SK-N-SH (cell line): ENCODE measurements at places on chromosomes 3 and 15. TPM values are rescaled to one million over a fixed set of nuclear protein-coding genes. Genes with fewer than 3 reads are reported as not detected.

DNA sequence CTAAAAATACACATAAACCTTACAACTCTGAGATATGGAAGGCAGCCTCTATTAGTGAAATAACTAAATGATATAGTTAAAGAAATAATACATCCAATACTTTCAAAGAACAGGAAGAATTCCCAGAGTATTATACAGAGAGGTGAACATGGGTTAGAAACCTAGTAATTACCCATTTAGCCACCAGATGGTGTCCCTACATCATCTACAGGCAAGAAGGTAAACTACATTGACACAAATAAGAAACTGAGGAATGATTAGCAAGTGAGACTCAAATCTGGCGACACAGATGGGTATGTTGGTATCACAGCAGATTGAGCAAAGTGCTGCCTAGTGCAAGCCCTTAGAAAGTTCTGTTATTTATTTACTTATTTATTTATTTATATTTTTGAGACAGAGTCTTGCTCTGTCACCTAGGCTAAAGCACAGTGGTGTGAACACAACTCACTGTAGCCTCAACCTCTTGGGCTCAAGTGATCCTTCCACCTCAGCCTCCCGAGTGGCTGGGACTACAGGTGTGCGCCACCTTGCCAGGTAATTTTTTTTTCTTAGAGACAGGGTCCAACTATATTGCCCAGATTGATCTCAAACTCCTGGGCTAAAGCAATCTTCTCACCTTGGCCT lies 28.2 kb downstream of the NEK4 start:
- peak; percentile 41 for DNase-seq

DNA sequence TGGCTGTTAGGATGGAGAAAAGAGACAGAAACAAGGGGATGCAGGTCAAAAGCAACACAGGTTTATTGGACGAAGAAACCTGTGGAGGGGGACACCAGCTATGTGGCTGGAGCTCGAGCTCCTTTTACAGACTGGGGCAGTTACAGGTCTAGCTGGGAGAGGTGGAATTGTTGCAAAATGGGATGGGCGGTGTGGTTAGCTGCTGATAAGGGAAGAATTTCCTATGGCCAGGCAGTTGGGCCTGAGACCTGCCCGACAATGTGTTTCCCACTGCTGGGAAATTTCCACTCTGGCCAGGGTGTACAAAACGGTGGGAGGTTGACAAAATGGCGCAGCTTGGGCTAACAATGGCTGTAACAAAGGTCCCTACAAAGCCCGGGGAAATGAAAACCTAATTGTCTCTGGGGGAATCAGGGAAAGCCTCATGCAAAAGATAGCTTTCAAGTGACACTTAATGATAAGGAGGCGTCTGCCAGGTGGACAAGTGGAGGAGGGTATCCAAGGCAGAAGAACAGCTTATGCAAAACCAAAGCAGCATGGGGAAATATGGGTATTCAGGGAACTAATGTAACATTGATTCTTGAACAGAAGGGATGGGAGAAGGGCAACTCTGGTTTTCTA lies 137.4 kb upstream of the SGO1 start:
- DNase-seq: no peak

DNA sequence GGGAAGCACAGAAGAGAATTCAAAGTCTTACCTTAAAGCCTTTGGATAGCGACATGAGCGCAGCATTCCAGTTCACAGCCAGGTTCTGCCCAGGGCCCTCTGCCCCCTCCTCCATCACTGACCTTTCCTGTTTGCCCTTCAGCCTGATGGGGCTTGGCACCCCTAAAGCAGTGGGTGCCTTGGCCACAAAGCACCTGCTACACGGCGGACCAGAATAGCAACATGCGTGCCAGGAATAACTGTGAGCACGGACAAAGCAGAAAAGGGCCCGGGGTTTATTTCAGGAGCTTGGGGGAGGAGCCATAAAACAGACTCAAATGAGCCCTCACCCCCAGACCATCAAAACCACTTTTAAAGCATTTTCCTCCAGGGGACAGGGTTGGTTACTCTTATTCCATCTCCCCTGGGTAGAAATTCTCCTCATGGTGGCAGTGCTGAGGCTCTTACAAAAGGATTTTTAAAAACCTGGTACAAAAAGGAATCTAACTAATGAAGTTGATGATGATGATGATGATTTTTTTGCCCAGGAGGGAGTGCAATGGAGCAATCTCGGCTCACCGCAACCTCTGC lies 135.4 kb downstream of the KLF13 start:
- DNase-seq: no peak

- DNase-seq: no peak
These were observed 48.6 kb downstream of the WDR72 start for GRCh38 chr15:53710906-53711305.

DNA sequence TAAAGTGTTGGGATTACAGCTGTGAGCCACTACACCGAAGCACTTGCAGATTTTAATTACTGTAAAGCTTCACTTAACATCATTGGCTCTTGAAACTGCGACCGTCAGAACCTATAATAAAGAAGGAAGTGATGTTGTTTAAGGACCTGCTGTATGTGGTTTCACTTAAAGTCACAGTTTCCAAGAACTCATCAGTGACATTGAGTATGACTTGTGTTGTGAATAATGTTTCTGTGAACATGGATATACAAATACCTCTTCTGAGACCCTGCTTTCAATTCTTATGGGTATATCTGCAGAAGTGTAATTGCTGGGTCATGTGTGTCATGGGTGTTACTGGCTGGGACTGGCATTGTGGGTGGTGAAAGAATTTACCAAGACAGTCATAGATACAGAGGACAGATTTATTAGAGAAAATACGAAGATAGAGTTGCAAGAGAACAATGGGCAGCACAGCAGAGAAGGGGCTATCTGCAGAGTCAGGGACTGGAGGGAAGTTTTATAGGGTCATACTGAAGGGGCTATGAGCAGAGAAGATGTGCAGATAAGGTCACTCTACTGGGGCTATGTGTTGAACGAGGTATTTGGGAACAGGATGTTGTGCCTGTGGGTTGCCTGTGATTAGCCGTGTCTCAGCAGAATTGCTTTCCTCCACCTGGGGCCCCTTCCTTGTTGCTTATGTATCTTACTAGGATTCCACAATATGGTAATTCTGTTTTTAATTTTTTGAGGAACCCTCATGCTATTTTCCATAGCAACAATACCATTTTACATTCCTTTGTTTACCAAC lies 4.5 kb downstream of the NDUFB5 start:
- DNase-seq: no peak

DNA sequence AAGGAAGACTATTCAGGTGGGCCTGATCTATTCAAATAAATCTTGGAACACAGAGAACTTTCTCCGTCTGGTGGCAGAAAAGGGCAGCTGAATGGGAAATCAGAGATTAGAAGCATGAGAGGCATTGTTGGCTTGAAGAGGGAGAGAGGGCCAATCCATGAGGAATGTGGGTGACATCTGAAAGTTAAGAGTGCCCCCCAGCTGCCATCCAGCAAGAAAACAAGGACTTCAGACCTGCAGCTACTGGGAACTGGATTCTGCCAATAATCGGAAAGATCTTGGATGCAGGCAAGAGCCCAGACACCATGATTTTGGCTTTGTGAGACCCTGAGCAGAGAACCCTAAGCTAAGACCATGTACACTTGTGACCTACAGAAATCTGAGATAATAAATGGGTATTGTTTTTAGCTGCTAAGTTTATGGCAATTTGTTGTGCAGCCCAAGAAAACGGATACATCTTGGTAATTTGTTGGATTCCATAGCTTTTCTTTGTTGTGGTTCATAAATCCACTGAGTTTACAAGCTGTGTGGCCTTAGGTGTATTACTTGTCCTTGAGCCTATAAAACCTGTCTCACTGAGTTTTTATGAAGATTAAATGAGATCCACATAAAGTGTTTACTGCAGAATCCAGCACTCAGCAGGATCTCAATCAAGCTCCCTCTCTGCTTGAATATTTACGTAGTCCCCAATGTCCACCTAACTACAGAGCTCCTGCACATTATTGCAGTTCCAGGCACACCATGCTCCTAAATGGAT lies 82.1 kb upstream of the PRTG start:
- DNase-seq: no peak

- no peak for DNase-seq
These were observed 43.7 kb upstream of the ROPN1 start for GRCh38 chr3:124035463-124036121.

- DNase-seq: no peak
These were observed 909.6 kb downstream of the ROBO1 start for GRCh38 chr3:78858174-78858573.

GRCh38 chr3:186783731-186784515 lies 546 bp downstream of the EIF4A2 start:
- peak; percentile 81 for DNase-seq

GRCh38 chr3:183822631-183823030 lies 2.7 kb downstream of the MAP6D1 start:
- DNase-seq: no peak

DNA sequence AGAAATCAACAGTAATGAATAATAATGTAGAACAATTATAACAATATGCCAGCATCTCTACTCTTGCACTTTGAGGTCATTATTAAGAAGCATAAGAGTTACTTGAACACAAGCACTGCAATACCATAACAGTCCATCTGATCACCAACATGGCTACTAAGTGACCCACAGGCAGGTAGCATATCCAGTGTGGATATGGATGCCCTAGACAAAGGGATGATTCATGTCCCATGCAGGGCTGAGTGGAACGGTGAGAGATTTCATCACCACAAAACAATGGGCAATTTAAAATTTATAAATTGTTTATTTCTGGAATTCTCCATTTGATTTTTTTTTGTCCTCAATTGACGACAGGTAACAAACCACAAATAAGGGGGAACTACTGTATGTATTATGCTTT lies 107.7 kb upstream of the TSC22D2 start:
- DNase-seq: no peak

GRCh38 chr15:92643849-92644815 lies 11.4 kb downstream of the FAM174B start:
- no peak for DNase-seq

DNA sequence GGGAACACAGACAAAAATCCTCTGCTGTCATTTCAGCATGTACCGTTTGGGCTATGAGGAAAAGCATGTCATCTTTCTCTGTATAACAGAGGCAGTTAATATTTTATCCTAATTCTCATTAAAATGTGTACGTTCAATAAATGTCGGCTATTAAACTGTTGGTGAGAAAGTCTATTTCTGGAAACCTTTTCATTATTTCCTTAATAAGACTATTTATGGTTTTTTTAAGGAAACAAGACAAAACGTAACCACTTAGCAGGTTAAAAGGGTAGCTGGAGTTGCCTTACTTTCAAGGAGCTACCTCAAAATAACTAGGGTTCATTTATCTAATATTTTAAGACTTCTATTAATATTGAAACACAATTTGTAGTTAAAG lies 1.8 kb upstream of the STT3B start:
- no peak for DNase-seq

GRCh38 chr15:78938658-78939488 lies 6.0 kb downstream of the CTSH start:
- DNase-seq: no peak

GRCh38 chr15:74845581-74845980 lies 2.6 kb upstream of the ULK3 start:
- DNase-seq: no peak

- peak; percentile 58 for DNase-seq
These were observed 3.8 kb upstream of the ACAD9 start for GRCh38 chr3:128875556-128876120.

DNA sequence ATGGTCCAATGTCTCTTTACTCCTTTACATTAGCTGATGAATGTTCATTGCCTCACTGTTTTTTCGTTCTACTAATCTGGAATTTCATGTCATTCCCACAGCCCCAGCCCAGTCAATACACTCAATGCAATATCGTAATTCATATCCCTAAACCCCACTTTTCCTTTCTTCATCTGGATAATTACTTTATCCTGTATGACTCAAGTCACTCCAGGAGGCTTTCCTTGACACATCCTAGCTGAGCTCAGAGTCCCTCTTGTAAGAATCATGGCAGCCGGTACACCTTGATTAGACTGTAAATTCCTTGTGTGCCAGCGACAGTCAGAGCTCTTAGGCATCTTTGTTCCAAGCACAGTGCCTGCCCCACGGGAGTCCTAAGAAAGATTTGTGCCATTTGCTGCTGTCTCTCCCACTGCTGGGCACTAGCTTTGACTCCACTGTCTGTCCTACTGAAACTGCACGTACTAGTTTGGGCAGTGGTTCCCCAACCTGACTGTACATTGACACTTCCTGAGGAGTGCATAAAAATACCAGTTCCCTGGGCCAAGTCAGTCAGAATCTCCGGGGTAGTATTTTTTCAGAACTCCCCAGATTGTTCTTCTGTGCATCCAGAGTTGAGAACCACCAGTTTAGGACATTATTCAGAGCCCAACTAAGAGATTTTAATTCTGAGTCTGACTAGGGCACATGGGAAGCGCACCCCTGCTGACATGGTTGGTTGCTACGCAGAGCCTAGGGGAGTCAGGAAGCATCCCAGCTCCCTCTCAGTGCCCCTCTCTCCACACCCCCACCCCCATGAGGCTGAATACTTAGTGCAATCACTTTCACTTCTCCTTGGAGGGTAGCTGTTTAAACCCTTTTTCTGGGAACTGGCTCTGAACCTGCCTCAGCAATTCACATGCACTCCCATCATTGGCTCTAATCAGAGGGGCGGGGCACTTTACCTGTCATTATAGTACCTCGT lies 19.5 kb upstream of the C3orf70 start:
- no peak for DNase-seq

GRCh38 chr3:176328666-176329065 lies 868.6 kb downstream of the TBL1XR1 start:
- DNase-seq: no peak

GRCh38 chr15:55250392-55250791 lies 39.2 kb downstream of the RAB27A start:
- no peak for DNase-seq

- no peak for DNase-seq
These were observed 431.8 kb upstream of the CNTN4 start for GRCh38 chr3:1666865-1667264.

DNA sequence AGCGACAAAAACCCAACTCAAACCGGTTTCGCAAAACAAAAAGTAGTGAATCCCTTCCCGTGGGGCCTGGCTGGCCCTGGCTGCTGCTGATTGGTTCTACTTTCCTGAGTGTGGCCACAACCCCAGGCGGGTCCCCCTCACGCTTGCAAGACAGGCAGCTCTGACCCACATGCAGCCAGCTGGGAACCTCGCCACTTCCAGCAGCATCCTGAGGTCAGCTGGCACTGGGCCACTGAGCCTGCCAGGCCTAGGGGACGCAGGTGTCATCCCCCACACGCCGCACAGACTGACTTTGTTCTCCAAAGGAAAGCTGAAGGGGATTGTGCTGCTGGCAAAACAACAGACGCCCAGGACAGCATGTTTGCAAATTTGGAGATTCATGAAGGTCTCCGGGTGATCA lies 111.1 kb downstream of the TPRA1 start:
- DNase-seq: peak; percentile 64

PLOD2 gene
- polyA plus RNA-seq: 0.58 and 0.93 TPM in 2 replicates

ZDHHC23 gene
- polyA plus RNA-seq: 3.7 and 6.4 TPM in 2 replicates

SAMD7 gene
- not detected in 2 replicates for polyA plus RNA-seq

SLC22A14 gene
- 0.10 and 0.16 TPM in 2 replicates for polyA plus RNA-seq

SMCO1 gene
- not detected in 2 replicates for polyA plus RNA-seq

TERC gene
- 0.32 and 0.64 TPM in 2 replicates for polyA plus RNA-seq

ERC2 gene
- 1.6 and 2.4 TPM in 2 replicates for polyA plus RNA-seq

C3orf38 gene
- 4.5 and 5.4 TPM in 2 replicates for polyA plus RNA-seq
